ENCODE measurements at places on chromosomes 5 and 9. TPM values are rescaled to one million over a fixed set of nuclear protein-coding genes. Genes with fewer than 3 reads are reported as not detected.

FOXD1 gene
- total RNA-seq: 0.54 TPM

DMGDH gene
- total RNA-seq: not detected

WDR31 gene
- 1.0 TPM for total RNA-seq

S1PR3 gene
- not detected for total RNA-seq

NIM1K gene
- 9.3 TPM for total RNA-seq

WDR38 gene
- not detected for total RNA-seq

- no peaks in the 10 kb centered on the region for H3K27me3 ChIP-seq
- H3K4me3 ChIP-seq: no peak overlapping the region
- H3K27ac ChIP-seq: no peak overlapping the region
- peaks cover 62% of the 10 kb centered on the region for H3K36me3 ChIP-seq
Measured at GRCh38 chr9:85971731-85972130, 30.8 kb downstream of the NAA35 start.

GRCh38 chr5:140361901-140362300, 1.9 kb downstream of the SLC4A9 start:
- H3K27me3 ChIP-seq: no peaks in the 10 kb centered on the region
- H3K4me1 ChIP-seq: peaks cover 6% of the 10 kb centered on the region
- no peak overlapping the region for H3K27ac ChIP-seq
- no peak overlapping the region for H3K4me3 ChIP-seq

DNA sequence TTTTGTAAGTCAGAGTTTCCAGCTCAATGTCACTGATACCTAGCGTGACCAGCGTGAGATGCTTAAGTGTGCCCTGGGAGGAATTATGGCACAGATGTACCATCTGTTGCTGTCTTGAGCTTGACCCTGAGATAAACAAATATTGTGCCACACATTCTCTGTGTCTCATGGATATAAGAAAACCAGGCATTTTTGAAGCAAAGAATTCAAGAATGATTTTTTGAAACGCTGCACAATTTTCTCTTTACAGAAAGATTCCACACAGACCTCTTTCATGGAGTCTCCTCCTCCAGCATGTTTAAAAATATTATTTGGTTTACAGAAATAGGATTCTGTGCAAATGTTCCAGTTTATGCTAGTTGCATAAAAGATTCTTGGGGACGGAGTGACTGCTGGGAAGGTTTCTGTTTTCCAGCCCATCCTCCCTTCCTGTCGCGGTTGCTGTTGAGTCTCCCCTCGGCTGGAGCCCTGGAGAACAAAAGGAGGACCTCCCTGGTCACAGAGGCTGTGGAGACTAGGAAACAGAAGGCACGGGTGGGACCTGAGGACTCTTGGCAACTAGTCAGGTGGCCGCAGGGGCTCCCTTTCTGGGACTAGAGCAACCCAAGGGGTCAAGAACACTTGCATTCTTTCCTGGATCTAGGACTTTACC, 120.8 kb downstream of the RASGRF2 start:
- H3K4me1 ChIP-seq: no peaks in the 10 kb centered on the region
- DNase-seq: no peak
- no peak overlapping the region for H3K4me3 ChIP-seq
- H3K27ac ChIP-seq: no peak overlapping the region
- H3K36me3 ChIP-seq: peaks cover 40% of the 10 kb centered on the region

GRCh38 chr5:177302354-177303110, 987 bp downstream of the RAB24 start:
- H3K4me3 ChIP-seq: peak overlapping the region; percentile 86
- DNase-seq: peak; percentile 53
- H3K4me1 ChIP-seq: peaks cover 64% of the 10 kb centered on the region
- peaks cover 19% of the 10 kb centered on the region for H3K36me3 ChIP-seq
- no peaks in the 10 kb centered on the region for H3K27me3 ChIP-seq

GRCh38 chr9:137828527-137829259, 48.9 kb upstream of the CACNA1B start:
- H3K4me1 ChIP-seq: no peaks in the 10 kb centered on the region
- H3K27ac ChIP-seq: no peak overlapping the region
- no peak overlapping the region for H3K4me3 ChIP-seq

GRCh38 chr9:118961857-118962256, 407.4 kb downstream of the BRINP1 start:
- H3K4me1 ChIP-seq: no peaks in the 10 kb centered on the region
- no peak for DNase-seq
- H3K36me3 ChIP-seq: no peaks in the 10 kb centered on the region
- no peak overlapping the region for H3K4me3 ChIP-seq
- no peak overlapping the region for H3K27ac ChIP-seq

- peaks cover 12% of the 10 kb centered on the region for H3K4me1 ChIP-seq
- no peak overlapping the region for H3K4me3 ChIP-seq
- no peaks in the 10 kb centered on the region for H3K36me3 ChIP-seq
- peak; percentile 65 for DNase-seq
- H3K27ac ChIP-seq: no peak overlapping the region
Measured at GRCh38 chr5:100746730-100747129, 156.4 kb downstream of the ST8SIA4 start.

- no peaks in the 10 kb centered on the region for H3K27me3 ChIP-seq
- H3K4me3 ChIP-seq: no peak overlapping the region
- no peak for DNase-seq
- H3K27ac ChIP-seq: no peak overlapping the region
- H3K4me1 ChIP-seq: no peaks in the 10 kb centered on the region
Measured at GRCh38 chr9:77899679-77900354, 131.8 kb downstream of the GNAQ start.

All from Karpas-422 (cell line).